ENCODE measurements at places on chromosomes 13 and 19.

- H3K36me3 ChIP-seq, result no peaks in the 10 kb centered on the region
- no peak within 1 kb of the TSS for H3K4me3 ChIP-seq
- peaks cover 3% of the 10 kb centered on the region for H3K4me1 ChIP-seq
- DNase-seq, result no peak
- peaks cover 64% of the 10 kb centered on the region for H3K27me3 ChIP-seq
- no peak within 1 kb of the TSS for H3K27ac ChIP-seq
Observed at GRCh38 chr19:3880471-3881271, at the start of gene ATCAY. Gene ATCAY (plus strand): TSS chr19:3880685. CDS start chr19:3885768, 5,083 bp downstream.

DNA sequence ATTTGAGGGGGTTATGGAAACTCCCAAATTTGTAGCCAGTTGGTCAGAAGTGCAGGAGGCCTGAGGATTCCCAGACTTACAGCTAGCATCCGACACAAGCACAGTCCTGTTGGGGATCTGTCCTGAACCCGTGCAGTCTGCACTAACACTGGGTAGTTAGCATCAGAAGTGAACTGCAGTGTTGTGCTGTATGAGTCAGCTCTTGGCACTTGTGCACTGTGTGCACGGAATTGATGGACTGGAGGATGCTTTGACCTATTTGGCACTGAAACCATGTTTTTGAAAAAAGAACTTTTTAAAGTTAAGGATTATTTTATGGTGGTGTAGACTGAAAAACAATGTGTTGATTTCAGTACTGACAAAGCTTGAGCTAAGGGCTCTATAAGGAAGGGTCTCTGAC, 279.0 kb downstream of the NHLRC3 start:
- H3K4me1 ChIP-seq, result no peaks in the 10 kb centered on the region
- DNase-seq, result no peak
- H3K36me3 ChIP-seq, result no peaks in the 10 kb centered on the region
- no peak overlapping the region for H3K27ac ChIP-seq
- H3K4me3 ChIP-seq, result no peak overlapping the region
- no peaks in the 10 kb centered on the region for H3K27me3 ChIP-seq

DNA sequence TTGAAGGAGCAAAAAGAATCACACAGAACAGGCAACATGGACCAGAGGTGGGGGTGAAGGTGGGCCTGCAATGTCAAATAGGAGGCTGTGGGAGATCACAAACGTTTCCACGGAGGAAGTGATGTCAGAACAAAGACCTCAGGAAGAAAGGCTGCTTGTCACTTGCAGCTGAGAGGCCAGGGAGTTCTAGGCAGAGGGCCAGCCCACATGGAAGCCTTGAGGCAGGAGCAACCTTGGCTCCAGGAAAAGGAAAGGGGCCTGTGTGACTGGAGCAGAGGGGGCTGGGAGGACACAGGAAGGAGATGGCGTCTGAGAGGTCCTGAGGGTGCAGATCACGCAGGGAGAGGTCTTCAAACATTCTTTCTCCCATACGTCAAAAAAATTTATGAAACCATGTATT, 16.3 kb downstream of the ZNF160 start:
- H3K27ac ChIP-seq, result peak overlapping the region; percentile 25
- DNase-seq, result no peak
- no peaks in the 10 kb centered on the region for H3K27me3 ChIP-seq
- H3K4me1 ChIP-seq, result no peaks in the 10 kb centered on the region

DNA sequence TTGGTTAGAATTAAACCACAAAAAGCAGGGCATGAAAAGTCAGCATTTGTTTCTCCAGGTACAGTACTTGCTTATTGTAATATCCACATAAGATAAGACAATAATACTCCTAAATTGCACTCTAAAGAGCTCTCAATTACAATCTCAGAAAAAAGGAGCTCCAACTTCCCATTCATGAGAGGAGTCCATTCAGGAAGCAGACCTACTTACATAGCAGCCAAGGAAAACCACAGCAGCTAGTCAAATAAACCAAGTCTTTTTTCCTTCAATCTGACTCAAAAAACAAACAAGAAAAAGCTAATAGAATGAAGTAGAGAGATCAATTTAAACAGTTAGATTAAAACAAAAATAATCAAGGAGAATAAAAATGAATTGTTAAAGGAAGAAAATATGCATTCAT, 885.2 kb upstream of the SLITRK6 start:
- DNase-seq, result no peak
- no peaks in the 10 kb centered on the region for H3K27me3 ChIP-seq
- no peak overlapping the region for H3K27ac ChIP-seq

DNA sequence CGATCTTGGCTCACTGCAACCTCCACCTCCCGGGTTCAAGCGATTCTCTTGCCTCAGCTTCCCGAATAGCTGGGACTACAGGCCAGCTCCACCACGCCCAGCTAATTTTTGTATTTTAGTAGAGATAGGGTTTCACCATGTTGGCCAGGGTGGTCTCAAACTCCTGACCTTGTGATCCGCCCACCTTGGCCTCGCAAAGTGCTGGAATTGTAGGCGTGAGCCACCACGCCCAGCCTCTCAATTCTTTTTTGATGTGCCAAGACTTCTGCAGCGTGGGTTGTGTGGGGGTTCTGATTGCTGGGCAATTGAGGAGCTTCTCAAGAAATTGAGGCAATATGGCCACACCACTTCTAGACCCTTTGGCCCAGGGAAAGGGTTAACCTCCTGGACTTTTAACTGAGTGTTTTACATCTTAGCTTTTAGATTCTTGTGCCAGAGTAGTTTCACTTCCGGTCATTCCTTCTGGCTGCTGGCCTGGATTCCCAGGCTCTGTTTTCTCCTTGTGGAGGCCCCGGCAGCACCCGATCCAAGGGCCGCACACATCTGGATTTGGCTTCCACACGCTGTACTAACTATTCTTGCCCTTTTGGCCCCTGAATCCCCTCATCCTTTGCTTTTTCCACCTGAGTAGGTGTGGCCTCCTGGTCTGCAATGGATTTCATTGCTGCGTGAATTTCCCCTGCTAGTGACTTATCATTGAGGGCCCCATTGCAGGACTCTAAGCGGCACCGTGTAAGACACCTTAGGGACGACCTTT, 14.7 kb downstream of the SMARCA4 start:
- no peak for DNase-seq
- H3K27me3 ChIP-seq, result no peaks in the 10 kb centered on the region
- H3K4me3 ChIP-seq, result no peak overlapping the region
- H3K36me3 ChIP-seq, result peaks cover 1% of the 10 kb centered on the region
- H3K4me1 ChIP-seq, result peaks cover 26% of the 10 kb centered on the region
